ENCODE measurements at places on chromosomes 16 and 17.

DNA sequence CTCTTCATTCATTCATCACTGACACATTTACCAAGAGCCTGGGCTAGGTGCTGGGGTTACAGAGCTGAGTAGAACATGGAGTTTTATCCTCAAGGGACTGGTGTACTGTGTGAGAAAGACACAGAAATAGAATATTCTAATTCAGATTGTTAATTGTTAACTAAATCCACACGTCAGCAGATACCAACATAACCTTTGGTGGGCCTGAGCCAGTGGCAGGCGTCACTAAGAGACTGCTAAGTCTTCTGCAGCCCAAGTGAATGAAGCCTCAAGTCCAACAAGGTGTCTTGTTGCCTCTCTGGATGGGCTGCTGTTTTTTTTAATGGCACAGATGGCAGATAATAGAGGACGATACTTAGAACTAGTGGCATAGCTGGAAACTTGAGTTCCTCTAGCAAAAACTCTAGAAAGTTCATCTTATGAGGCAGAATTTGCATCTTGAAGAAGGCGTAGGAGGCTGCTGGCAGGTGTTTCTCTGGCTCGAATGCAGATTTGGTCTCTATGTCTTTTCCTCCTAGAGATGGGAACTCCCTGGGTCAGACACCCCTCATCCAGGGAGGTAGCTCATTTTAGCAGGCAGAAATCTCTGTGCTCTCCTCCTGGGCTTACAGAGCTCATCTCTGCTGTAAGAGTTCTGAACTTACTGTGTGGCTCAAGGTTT is 179.5 kb downstream of the NTN1 start:
- DNase-seq: no peak

- DNase-seq: no peak
These were observed 127.8 kb downstream of the SSH2 start for GRCh38 chr17:29802246-29802645.

DNA sequence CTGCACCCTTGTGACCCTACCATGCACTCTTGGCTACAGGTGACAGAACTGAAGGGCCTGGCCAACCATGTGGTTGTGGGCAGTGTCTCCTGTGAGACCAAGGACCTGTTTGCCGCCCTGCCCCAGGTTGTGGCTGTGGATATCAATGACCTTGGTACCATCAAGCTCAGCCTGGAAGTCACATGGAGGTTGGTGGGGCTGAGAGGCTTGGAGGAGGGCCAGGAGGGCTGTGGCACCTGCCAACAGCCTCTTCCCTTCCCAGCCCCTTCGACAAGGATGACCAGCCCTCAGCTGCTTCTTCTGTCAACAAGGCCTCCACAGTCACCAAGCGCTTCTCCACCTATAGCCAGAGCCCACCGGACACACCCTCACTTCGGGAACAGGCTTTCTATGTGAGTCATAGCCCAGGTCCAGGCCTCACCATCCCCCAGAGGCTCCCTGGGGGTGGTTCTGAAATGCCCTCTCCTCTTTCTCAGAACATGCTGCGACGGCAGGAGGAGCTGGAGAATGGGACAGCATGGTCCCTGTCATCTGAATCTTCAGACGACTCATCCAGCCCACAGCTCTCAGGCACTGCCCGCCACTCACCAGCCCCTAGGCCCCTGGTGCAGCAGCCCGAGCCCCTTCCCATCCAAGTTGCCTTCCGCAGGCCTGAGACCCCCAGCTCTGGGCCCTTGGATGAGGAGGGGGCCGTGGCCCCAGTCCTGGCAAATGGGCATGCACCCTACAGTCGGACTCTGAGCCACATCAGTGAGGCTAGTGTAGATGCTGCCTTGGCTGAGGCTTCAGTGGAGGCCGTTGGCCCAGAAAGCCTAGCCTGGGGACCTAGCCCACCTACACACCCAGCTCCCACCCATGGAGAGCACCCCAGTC is 13.0 kb downstream of the RIPOR1 start:
- no peak for DNase-seq

DNA sequence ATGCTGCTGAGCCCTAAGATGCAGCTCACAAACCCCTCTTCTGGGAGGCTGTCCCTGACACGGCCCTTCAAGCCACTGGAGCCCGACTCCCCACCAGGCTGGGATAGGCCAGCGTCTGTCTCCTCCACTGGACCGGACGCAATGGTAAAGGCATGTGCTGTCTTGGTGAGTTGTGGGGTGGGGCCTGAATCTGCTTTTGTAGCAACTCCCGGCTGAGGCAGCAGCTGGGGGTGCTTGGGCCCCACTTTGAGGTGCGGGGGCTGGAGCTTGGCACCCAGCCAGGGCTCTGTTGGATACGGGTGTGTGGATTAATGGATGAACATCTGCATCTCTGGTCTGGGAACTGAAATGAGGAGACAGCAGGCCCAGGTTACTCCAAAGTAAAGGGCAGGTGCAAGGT is 3.5 kb upstream of the NLRC3 start:
- DNase-seq: no peak

DNA sequence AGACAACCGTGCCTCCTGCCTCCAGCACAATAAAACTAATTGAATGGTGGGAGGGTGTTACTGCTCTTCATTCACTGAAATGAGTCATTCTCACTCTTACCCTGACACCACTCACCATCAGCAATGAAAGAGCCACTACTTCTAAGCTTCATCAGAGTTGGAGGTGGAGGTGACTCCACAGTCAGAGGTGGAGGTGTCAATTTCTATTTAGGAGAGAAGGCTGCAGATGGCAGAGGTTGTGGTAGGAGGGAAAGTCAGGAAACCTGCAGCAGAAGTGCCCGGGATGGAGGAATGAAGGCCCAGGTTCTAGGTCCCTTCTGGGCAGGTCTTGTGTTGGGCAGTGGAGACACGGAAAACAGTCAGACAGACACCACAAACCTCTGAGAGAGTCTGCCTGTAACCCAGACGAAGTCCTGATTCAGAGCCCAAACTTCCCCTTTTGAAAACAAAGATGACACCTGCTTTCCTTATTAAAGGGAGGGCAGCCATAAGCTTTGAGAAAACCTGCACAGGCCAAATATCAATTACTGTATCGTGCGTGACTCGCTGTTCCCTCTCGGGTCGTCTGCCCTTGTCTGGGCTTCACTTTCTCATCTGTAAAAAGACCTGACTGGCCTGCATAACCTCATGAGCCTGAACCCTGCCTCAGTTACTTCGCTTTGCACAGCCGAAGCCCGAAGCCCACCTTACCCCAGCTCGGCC is 668 bp downstream of the ATPAF2 start:
- peak; percentile 15 for DNase-seq

DNA sequence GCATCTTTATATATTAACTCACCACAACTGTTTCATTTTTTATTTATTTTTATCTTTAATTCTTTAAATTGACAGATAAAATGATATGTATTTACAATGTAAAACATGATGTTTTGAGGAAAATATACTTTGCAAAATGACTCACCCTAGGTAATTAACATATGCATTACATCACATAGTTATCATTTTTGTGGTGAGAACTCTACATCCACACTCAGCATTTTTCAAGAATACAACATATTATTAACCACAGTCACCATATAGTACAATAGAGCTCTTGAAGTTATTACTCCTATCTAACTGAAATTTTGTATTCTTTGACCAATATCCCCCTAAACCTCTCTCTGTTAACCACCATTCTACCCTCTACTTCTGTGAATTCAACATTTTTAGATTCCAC is 194.7 kb upstream of the KIF2B start:
- DNase-seq: no peak

- no peak for DNase-seq
These were observed 3.0 kb downstream of the IL27 start for GRCh38 chr16:28503470-28504259.

GRCh38 chr17:82187500-82187899 is 25.1 kb downstream of the CCDC57 start:
- no peak for DNase-seq

DNA sequence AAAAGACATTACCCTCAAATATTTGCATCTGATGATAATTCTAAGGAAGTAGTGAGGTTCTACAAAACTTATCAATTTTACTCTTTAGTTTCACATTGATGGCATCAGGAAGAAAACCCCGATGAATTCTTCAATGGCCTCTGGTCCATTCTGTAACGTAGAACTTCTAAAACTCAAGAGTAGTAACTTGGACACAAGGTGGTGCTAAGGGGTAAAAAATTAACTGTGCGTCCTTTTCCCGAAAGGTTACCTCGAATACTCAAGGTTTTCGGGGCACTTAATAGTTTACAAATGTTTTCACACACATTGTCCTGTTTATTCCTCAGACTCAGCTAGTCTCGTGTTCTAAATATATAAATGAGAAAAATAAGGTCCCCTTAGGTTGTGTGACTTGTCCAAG is 517.3 kb upstream of the ZFHX3 start:
- DNase-seq: no peak

GRCh38 chr17:55420776-55421178 is 858 bp downstream of the MMD start:
- DNase-seq: peak; percentile 29

DNA sequence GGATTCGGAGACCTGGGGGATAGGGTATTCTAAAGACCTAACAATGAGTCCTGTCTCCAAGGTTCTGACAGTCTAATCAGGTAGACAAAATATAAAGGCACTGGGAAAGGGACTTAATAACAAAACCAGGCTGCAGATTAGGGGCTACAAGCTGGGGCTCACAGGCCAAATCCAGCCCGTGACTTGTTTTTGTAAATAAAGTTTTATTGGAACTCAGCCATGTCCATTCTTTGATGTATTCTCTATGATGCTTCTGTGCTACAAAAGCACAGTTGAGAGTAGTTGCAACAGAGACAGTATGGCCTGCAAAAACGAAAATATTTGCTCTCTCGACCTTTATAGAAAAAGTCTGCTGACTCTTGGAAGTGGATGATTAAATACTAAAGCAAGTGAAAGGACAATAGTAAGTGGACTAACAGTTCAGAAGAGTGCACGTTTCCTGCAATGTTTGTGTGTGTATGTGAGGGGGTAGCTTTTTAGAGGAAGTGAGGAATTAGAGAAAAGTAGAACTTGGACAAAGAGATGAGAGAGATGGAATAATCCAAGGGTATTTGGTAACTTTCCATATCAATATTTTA is 115.4 kb upstream of the ZFHX3 start:
- no peak for DNase-seq

DNA sequence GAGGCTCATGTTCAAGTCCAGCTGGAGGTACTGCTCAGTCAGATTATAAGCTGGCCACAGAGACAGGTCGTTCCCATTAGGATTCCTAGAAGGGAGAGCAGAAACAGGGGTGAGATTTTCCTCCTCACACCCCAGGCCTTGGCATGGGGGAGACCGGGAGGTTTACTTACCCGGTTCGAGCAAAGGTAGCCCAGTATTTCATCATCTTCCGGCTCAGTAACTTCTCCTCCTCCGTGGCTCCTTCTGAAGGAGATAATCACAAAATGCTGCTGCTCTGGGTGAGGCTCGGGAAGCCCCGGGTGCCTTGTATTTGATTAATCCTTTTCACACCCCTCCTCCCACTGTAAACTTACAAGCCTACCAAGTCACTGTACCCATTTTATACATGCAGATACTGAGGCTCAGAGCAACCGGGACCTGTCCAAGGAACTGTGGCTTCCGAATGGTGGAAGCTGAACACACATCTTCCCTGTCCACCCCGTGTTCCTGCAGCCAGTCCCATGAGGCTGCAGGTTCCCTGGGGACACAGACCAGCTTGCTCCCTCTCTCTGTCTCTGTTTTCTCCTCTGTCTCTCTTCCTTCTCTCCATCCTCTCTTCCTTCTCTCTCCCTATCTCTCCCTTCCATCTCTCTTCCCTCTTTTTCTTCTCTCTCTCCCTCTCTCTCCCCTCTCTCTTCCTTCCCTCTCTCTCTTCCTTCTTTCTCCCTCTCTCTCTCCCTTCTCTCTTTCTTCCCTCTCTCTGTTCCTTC is 13.9 kb upstream of the CES1 start:
- no peak for DNase-seq

DNA sequence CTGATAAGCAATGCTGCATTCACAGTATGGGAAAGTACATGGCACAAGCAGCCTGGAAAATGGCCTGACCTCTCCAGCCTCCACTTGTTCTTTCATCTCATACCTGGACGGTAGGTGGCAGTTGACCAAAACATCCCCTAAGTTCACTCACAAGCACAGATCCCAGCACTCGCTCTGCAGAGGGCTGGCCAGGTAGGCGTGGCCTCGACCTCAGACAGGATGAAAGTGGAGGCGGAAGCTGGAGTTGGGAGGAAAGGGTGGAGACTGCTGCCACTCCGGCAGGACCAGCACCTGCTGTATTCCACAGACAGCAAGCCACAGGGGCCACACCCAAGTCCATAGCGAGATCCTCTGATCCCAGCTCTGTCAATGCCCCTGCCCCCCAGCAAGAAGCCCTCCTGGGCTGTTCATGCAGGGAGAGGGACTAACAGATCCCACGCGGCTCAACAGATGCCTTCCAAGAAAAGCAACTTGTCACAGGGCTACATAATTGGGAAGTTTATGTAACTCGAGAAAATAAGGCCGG is 31.3 kb downstream of the ZCCHC14 start:
- DNase-seq: no peak

DNA sequence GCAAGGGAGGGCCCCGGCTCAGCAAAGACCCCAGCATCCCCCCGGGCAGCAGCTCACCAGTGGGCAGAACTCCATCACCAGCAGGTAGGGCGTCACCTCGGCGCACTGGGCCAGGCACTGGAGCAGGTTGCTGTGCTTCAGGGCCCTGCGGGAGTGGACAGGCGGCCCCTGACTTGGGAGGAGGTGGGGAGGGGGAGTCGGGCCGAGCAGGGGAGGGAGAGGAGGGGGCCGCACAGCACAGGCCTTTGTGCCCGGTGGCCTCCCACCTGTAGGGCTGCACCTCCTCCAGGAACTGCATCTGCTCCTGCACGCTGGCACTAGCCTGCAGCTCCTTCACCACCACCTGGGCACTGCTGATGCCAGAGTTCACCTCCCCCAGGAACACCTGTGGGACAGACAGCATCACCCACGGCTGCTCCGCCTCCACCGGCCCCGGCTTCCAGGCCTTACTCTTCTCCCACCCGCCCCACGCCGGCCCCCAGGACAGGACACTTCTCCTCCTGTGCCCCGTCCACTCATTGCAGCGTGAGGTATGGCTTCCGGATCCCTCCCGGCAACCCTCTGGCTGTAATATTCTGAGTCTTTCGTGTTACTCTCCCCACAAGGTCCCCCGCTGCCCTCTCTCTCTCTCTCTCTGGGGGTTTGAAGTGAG is 37.7 kb upstream of the PVALEF start:
- no peak for DNase-seq

GRCh38 chr16:12907670-12908233 is 6.4 kb downstream of the SHISA9 start:
- no peak for DNase-seq

DNA sequence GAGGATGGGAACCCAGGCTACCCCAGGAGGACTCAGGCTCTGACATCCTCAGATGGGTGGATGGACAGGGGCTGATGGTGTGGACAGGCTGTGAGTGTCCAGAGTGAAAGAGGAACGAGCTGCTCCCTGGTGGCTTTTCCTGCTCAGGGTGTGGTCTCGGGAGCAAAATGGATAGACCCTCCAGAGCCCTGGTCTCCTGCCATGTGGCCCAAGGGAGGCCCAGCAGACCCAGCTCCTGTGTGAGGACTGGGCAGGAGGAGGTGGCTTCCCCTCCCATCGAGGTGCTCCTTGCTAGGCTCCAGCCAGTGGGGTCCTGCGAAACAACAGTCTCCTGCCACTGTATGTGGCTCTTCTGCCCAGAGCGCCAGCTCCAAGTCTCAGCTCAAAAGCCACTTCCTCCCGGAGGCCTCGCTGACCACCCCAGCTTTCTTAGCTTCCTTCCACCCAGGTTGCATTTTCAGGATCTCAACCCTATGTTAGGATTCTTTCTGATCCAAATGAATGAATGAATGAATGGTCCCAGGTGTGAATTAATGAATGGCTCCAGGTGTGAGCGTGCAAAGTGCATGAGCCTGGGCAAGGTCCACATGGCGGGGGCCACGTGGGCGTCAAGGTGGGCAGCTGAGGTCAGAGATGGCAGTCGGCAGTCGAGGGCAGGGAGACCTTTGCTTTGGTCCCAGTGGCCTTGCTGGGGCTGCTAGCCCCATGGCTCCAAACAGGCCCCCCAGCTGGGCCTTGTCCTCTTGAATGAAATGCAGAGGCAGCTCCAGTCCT is 120.3 kb upstream of the CIBAR2 start:
- no peak for DNase-seq
